ENCODE measurements at places on chromosomes 16 and 17.
A peak's percentile ranks its signal among the peaks of the same experiment; 100 is the strongest.

- DNase-seq: no peak
Measured at GRCh38 chr16:86432691-86433090, 77.6 kb upstream of the FOXF1 start.

GRCh38 chr17:82449131-82449882 lies 1.2 kb downstream of the CYBC1 start:
- DNase-seq: peak; percentile 38

GRCh38 chr16:85072947-85073346 lies 39.3 kb downstream of the CIBAR2 start:
- DNase-seq: no peak

DNA sequence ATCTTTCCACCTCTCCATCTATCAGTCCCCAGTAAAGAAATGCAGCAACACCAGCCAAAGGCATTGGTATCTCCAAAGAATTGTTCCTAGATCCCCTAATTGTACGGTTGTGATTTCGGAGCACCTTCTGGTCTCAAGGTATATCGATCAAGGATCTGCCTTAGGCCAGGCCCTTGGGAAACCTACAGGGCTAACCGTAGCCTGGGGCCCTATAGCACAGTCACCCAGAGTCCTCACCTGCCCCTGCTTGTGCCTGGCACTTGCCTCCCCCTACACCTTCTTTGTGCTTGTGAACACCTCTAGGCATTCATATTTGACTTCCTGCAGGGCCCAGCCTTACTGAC lies 16.8 kb upstream of the AURKB start:
- DNase-seq: no peak

DNA sequence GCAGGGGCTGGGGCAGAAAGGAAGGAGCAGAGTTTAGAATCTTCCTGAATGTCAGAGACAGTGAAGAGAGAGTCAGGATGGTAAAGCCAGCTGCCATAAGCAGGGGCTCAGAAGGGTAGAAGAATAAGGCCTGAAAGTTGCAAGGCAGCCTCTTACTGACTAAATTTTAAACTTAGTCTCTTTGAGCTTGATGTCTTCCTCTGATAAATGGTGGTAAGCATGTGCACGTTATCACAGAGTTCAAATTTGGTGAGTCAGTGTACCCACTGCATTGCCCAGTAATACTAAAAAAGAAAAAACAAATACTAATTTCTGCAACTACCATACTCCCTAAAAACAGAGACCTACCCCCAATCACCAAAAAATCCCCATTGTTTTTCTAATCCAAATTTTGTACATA lies 45.2 kb downstream of the SIAH1 start:
- no peak for DNase-seq

DNA sequence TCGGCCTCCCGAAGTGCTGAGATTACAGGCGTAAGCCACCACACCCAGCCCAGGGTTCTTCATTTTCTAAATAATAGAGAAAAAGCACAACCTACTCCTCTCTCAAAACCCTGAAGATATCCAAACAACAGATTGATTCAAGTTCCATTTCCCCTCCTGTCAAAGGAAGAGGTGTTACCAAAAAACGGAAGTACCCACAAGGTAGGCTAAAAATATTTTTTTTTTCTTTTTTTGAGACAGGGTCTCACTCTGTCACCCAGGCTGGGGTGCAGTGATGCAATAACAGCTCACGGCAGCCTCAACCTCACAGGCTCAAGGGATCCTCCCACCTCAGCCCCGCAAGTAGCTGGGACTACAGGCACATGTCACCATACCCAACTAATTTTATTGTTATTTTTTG lies 18.9 kb downstream of the UTP6 start:
- DNase-seq: no peak

- no peak for DNase-seq
Measured at GRCh38 chr17:19264681-19265080, 27.5 kb downstream of the EPN2 start.

DNA sequence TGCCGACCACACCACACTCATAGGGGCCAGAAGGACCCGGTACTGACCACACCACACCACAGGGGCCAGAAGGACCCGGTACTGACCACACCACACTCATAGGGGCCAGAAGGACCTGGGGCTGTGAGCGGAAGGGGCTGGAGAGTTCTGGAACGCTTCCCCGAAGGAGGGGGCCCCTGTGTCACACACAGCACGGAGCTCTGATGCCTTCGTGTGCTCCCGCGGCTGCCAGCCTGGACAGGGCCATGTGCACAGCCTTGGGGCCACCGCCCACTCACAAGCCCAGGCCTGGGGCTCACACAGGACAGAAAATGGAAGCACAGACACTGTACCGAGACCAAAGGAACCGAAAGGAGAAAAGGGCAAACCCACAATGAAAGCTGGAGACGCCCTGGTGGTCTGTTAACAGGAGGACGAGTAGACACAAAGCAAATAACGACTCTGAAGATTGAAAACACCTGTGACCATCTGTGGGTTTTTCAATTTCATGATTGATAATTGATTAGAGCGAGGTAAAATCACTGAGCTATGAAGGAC lies 106.5 kb upstream of the METRNL start:
- no peak for DNase-seq

GRCh38 chr17:30203471-30203981 lies 32.0 kb downstream of the SLC6A4 start:
- no peak for DNase-seq

DNA sequence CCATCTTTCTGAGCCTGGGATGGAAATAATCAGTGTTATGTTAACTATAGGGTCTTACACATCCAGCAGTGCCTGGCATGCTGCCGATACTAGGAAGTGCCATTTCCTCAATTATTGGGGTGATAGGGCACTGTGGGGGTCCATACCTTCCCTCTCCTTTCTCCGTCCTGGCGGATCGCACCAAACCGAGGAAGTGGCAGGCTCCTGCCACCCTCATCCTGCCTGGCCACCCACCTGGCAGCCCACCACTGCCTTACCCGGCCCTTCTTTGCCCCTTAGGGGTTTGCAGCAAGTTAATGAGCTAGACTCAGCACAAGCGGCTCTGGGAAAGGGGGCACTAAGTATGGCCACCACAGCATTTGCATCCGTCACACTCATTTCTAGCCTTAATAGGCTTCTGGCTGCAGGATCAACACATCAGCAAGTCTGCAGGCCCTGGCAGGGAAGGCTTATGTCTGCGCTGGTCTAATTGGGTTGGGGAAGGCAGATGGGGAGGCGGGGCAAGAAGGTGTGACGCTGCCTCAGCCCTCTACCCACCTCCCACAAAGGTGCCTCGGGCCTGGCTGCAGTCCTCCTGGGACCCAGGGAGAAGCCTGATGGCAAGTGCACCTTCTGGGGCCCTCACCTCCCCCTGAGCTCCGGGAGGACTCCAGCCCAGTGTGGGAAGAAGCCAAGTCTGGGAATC lies 28.6 kb downstream of the DCAKD start:
- no peak for DNase-seq

DNA sequence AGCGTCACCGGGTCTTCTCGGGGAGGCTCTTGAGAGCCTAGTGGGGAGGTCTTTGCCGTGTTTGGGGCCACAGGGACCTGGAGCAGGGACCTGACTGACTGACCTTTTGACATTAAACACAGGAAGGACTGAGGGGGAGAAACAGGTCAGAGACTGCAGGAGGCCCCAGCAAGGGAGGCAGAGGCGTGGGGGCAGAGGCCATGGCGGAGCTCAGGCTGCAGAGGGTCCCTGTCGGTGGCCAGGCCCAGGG lies 41.6 kb upstream of the GSE1 start:
- DNase-seq: no peak

DNA sequence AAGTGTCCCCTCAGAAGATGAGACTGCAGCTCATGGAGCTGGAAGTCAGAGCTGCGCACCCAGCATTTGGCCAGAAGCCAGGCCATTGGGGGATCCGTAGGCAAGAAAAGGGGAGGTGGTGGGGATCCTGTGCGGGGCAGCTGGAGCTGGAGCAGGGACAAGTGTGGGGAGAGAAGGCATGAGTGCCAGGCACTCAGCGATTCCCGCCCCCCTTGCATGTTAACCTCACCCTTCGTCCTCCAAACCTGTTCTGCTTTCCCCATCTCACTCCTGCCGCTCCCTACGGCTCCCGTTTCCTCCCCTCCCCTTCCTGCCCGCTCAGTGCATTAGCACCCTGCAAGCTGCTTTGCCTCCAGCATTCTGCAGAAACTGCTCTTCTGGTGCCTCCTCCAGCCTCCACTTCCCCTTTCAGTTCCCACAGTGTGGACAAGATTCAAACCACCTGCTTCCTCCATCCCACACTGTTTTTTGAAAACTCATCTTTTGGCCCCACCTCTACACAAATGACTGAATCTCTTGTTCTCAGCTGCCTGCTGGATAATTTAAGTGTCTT lies 5.6 kb downstream of the ALOX15 start:
- DNase-seq: no peak

GRCh38 chr17:57485916-57486881 lies 229.9 kb downstream of the MSI2 start:
- no peak for DNase-seq

- DNase-seq: no peak
Measured at GRCh38 chr17:53032861-53033271, 789.9 kb upstream of the KIF2B start.

GRCh38 chr16:13335879-13336278 lies 434.5 kb downstream of the SHISA9 start:
- no peak for DNase-seq

DNA sequence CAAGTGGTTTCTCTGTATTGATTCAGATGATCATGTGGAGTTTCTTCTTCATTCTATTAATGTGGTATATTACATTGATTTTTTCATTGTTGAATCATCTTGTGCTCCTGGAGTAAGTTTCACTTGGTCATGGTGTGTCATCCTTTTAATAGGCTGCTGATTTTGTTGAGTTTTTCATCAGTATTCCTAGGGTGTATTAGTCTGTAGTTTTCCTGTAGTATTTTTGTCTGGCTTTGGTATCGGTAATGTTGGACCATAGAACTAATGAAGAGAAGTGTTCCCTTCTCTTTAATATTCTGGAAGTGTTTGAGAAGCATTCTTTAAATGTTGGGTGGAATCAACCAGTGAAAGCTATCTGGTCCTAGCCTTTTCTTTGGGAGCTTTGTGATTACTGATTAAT lies 99.0 kb downstream of the OMG start:
- DNase-seq: no peak

DNA sequence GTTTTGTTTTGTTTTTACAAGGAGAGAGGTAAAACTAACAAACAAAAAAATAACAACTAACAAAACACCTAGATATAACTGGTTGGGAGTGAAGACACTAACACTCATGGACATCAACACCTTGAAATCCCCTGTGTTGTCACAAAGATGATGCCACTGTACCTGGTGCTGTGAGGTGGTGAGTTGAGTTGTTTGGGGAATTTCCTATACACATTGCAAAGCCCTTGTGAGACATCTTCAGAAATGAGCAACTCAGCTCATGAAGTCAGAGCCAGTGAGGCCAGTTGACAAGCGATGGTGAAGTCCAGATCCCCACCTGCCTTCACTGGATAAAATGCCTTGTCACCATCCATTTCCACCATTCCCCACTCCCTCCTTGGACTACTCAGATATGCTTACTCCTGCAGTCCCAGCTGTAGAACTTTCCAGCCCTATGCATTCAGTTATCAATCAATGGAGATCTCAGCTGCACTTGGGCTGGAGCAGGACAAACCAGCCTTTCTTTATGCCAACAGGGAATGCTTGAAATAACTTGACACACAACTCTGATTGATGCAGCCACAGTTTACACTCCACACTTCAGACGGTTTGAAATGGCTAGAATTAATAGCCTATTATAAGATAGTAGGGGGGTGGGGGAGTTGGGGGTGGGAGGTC lies 22.2 kb downstream of the ANKFN1 start:
- no peak for DNase-seq

- no peak for DNase-seq
Measured at GRCh38 chr16:22347100-22347820, 27.2 kb downstream of the CDR2 start.

- DNase-seq: no peak
Measured at GRCh38 chr17:68509141-68510057, 2.8 kb upstream of the PRKAR1A start.

GRCh38 chr17:11292491-11292890 lies 51.5 kb downstream of the SHISA6 start:
- DNase-seq: no peak

DNA sequence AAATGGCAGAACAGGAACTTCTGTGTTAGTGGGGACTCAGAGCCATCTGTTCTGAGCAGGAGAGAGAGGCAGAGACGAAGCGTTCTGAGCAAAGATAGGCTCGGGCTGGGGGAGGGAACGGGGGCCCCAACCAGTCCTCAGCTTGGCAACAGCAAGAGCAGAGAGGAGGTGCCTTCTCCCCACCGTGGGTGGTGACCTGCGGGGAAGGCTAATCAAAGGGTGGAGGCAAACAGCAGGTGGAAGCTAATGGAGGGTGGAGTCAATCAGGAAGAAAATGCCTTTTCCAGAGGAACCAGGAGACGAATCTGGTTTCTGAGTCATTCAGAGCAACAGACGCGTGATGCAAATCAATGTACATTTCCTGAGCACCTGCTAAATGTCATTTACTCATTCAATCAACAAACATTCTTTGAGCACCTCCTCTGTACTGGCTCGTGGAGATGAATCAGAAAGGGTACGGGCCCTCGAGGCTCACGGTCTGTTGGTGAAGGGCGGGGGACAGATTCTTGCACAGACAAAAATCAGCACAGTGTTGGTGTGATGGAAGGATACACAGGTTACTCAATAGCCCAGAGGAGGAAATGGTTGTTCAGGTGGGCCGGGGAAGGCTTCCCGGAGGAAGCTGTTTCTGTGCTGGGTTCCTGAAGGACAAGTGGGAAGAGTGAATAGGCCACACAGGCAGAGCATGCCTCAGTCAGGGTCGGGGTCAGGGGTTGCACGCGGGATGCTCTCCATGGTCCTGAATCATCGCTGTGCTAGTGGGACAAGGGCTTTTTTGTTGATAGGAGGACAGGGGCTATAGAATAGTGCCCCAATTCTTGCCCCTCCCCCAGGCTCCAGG lies 5.7 kb upstream of the SPNS2 start:
- DNase-seq: no peak

- no peak for DNase-seq
Measured at GRCh38 chr16:21598701-21599121, 666 bp upstream of the METTL9 start.

DNA sequence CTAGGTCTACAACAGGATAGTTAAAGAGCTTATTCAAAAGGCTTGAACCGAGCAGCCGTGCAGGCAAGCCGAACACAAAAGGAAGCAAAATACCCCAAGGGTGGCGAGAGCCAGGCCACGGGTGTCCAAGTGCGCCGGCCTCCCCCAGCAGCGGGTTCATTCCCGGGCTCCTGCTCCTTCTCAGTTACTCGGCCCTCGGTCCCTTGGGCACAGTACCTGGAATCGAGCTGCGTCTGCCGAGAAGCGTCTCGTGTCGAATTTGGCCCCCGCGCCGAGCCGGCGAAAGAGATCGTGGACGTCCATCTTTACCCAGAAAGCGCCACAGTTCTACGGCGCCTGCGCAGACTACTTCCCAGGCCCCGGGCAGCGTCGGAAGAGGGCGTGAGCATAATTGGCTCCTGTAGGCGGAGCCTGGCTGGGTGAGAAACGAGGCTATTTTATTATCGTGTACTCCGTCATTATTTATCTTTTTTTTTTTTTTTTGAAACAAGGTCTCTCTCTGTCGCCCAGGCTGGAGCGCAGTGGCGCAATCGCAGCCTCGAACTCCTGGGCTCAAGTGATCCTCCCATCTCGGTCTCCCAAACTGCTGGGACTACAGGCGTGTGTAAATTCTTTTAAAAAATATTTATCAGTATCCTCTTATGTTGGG lies at the start of gene DDX52:
Gene DDX52 (minus strand): TSS at position 329 of the 649 bp plus-strand sequence. CDS start 26 bp downstream, at position 303.
- DNase-seq: peak; percentile 77

GRCh38 chr16:9138731-9139501 lies 47.5 kb downstream of the HAPSTR1 start:
- peak; percentile 47 for DNase-seq

Data from activated CD4-positive, CD25-positive, alpha-beta regulatory T cell treated with anti-CD3 and anti-CD28 coated beads, Interleukin-2, amount 50 U/mL, for 16 hours (primary cell).